ENCODE measurements at places on chromosomes 1 and 21.

- DNase-seq = no peak
Observed at GRCh38 chr1:108758796-108759195, 12.3 kb downstream of the STXBP3 start.

GRCh38 chr1:156549390-156549789 lies 23.0 kb downstream of the IQGAP3 start:
- DNase-seq = no peak

GRCh38 chr1:119840745-119841144 lies 29.5 kb upstream of the REG4 start:
- DNase-seq = no peak

DNA sequence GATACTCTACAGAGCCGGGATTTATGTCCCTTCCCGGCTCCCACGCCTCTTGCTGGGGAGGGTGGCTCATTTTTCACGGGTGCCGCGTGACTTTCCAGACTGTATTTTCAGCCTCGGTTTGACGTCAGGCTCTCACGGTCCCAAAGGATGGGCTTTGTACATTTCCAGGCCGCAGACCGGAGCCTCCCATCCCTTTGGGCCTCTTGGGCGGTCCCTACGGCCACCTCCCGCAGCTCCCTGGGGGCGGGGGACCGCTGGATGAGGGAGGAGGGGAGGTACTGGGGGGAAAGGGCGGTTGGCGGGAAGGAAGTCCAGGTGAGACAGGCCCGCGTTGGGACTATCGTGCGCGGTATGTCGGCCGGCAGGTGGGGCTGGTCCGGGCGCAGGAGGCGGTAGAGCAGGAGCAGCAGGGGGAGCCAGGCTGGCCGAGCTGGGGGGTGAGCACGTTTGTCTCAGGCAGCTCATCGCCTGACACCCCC lies 17.9 kb downstream of the UBL4B start:
- DNase-seq = no peak

GRCh38 chr1:61496501-61496900 lies 228.4 kb downstream of the TM2D1 start:
- no peak for DNase-seq

DNA sequence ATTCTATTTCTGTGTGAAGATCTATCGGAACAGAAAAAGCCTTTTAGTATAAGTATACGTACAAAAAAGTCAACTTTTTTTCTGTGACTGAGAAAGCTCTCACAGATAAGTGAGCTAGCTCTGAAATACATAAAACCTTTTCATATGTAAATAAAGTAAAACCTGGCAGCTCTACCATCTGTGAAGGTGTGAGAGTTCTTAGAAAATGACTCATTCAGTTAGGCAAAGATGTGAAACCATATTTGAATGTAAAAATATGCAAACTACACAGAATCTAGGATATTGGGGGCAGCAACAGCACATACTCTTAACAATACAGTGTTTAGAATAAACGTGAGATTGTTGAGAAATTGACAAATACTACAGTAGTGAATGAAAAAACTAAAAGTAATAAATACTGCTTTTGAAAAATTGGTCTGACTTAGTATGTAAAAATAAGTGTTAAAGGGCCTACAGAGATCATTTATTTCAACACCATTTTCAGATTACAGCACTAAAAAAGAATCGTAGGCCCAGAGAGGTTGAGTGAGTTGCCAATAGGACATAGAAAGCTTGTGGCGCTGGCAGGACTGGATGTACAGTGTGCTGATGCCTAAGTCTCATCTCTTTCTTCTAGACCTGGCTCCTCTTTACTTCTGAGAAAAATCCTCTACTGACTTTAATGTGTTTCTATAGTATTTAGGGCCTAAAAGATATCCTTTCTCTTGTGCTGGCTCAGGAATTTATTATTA lies 19.8 kb downstream of the ATP6V1G3 start:
- no peak for DNase-seq

DNA sequence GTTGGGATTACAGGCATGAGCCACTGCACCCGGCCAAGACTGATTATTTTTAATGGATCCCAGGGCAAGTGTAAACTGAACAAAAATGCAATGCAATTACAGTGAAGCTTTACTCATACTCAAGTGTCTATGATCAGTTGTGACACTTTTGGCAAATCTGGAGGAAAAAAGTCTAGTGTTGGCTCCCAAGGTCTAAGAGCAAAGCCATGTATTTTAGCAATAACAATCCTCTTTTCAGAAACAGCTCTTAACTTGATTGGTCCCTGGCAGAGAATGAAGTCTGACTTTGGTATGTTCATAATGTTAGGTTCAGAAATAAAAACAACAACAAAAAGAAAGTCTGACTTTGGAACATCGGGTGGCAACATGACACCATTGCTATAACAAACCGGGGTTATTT lies 40.2 kb upstream of the C1orf53 start:
- no peak for DNase-seq

- peak; percentile 23 for DNase-seq
Observed at GRCh38 chr1:35298464-35298863, 30.0 kb downstream of the ZMYM4 start.

All from T47D (cell line).